ENCODE measurements at places on chromosomes 11 and 22.

DNA sequence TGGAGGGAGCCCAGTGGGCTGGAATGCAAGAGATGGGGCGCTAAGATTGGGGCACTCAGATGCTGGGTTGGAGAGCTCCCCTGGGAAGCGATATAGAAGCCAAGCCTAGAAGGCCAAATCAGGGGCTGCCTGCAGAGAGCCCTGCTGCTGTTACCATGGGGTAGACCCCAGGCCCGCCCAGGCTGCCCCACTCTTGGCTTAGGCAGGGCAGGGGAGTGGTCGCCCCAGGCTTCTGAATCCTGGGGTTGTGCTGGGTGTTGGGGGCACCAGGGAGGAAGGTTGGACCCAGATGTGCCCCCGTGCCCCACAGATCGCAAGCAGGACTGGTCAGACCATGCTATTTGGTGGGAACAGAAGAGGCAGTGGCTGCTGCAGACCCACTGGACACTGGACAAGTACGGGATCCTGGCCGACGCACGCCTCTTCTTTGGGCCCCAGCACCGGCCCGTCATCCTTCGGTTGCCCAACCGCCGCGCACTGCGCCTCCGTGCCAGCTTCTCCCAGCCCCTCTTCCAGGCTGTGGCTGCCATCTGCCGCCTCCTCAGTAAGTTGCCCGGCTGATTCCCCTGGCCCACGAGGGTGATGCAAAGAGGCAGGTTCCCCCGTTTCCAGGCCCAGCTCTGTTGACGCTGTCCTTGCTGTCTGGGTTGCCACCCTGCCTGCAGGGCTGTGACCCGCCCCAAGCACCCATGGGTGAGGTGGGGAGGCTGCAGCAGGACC is 3.9 kb downstream of the FERMT3 start:
- DNase-seq: no peak

GRCh38 chr22:37126383-37126782 is 16.9 kb upstream of the TMPRSS6 start:
- no peak for DNase-seq

GRCh38 chr11:42528911-42529310 is 782.9 kb upstream of the API5 start:
- no peak for DNase-seq

DNA sequence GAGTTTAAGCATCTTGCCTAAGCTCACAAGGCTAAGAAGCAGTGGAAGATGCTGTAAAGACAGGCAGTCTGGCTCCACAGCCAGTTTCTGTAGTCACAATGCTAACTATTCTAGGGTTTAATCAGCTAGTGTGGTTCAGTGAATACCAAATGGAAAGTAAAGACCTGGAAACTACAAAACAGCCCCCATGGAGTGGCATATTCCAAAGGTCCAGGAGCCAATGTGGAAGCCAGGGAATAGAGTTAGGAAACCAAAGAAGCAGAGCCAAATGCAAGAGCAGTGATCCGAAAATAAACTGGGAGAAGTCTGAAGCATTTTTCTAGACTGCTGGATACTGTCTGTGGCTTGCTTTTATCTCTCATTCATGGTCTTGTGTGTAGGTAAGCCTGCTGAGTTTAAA is 731.2 kb upstream of the ANO5 start:
- peak; percentile 47 for DNase-seq

GRCh38 chr11:76667271-76667818 is 3.2 kb downstream of the LRRC32 start:
- DNase-seq: no peak

DNA sequence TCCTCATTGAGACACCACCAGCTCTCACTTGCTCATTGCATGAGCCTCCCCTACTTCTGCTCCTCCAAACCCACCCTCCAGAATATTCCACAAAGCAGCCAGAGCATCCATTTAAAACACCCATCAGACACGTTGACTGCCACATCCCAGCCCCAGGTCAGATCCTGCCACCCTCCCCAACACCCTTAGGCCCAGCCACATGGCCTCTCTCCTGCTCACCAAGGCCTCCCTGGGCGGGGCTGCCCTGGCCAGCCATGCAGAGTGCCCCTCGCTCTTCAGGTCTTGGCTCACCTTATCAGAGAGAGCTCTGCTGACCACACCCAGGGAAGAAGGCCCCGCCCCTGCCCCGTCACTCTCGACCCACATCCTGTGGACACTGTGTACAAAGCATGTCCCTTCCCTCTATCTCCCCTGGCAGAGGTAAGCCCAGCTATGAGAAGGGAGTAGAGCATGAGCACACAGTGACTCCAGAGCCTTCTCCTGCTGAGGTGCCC is 106.8 kb downstream of the MICAL3 start:
- peak; percentile 55 for DNase-seq

DNA sequence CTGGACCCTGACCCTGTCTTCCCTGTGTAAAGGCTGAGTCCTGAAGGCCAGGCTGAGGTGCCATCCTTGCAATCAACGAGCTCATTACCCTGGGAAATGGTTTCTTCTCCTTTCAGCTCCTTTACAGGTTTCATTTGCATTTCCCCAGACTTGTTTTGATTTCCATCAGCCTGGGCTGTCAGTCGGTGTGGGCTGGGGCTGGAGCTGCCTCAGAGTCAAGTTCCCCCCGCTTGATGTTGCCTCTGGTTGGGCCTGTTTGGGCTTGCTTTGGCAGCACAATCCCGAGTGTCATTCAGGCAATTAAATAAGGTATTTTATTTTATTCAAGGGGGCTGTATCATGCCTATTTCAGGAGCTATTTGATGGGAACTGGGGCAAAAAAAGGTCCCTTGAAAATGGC is 424.9 kb downstream of the INSC start:
- no peak for DNase-seq

DNA sequence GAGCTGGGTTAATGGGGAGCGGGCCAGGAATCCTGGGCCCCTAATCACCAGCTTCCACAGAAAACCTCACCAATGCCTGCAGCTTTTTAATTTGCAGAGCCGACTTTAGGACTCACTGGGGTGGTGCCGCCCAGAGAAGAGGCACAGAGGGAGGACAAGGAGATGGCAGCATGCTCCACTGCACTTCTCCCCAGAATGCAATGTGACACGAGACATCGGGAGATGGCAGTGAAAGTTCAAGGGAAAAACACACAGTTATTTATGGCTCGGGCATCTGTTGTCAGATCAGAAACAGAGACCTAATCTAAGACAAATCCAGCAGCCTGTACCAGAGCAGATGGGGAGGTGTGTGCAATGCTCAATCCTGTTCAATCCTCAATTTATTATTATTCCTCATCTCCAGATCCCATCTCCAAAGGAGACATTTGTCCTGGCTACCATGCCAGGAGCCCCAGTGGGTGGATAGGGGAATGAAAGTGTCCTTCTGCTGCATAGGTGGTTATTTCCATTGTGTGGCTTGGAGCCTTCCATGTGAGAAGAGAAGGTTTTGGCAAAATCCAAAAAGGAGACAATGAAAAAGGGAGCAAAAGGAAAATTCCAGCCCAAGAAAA is 250.0 kb downstream of the NXPE2 start:
- DNase-seq: no peak

DNA sequence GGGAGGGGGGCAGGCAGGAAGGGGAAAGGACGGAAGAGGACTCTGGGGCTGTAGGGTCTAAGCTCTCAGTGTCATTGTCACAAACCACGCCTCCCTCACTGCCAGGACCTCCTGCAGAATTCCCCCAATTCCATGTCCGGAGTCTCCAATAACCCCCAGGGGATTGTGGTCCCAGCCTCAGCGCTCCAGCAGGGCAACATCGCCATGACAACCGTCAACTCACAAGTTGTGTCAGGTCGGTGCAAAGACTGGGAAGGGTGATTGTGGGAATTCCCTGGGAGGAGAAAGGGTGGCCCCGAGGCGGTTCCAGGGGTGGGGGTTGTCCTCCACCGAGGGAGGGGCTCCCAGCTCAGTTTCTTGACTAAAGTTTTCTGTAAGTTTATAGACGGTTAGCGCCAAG is 86.0 kb downstream of the FEZ1 start:
- peak; percentile 6 for DNase-seq

DNA sequence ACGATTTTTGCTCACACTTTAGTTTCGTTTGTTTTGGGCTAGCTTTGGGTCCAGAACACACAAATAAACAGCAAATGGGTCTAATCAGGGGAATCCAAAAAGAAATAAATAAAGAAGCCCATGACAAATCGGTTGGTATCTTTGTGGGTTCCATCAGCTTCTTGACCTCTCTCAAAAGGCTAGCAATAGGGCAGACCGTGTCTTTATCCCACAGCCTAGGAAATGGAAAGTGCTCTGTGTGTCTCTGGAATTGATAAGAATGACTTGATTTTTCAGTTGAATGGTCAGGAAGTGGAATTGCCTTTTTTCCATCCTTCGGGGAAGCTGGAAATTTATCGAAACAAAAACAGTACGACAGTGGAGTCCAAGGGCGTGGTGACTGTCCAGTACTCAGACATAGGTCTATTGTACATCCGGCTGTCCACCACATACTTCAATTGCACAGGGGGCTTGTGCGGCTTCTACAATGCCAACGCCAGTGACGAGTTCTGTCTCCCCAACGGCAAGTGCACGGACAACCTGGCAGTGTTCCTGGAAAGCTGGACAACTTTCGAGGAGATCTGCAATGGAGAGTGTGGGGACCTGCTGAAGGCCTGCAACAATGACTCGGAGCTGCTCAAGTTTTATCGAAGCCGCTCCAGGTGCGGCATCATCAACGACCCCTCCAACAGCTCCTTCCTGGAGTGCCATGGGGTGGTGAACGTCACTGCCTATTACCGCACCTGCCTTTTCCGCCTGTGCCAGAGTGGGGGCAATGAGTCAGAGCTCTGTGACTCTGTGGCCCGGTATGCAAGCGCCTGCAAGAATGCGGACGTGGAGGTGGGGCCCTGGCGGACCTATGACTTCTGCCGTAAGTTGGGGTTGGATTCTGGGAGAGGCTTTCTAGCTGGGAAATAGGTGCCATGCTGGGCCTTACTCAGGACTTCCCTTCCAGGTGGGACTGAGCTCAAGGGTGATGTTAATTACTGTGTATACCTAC is 28.6 kb downstream of the TECTA start:
- no peak for DNase-seq

GRCh38 chr11:68399916-68400315 is 60.6 kb upstream of the PPP6R3 start:
- DNase-seq: no peak

- peak; percentile 32 for DNase-seq
These were observed 128.0 kb downstream of the RBFOX2 start for GRCh38 chr22:35900483-35901168.

DNA sequence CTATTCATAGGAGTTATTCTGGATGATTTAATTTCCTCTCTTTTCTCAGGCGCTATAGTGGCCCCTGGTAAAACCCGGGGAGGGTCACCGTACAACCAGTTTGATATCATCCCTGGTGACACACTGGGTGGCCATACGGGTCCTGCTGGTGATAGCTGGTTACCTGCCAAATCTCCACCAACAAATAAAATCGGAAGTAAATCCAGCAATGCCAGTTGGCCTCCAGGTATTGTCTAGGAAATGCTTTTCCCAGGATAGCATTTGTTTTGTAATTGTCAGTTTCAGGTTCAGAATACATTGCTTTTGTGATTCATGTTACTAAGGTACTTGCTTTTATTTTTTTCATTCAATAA is 35.6 kb upstream of the ADSL start:
- no peak for DNase-seq

GRCh38 chr11:100766764-100767163 is 79.7 kb downstream of the ARHGAP42 start:
- DNase-seq: no peak

GRCh38 chr11:131874070-131874469 is 503.7 kb downstream of the NTM start:
- peak; percentile 75 for DNase-seq

GRCh38 chr22:45105281-45105702 is 58.4 kb upstream of the NUP50 start:
- DNase-seq: peak; percentile 23

- DNase-seq: no peak
These were observed 38.7 kb upstream of the CDON start for GRCh38 chr11:126101251-126101929.

Measured in kidney tubule cell (primary cell).